Ammon's horn (tissue), 1 donor: ENCODE measurements at places on chromosomes 16 and 17.

GRCh38 chr17:7043497-7044198 lies at the start of gene SLC16A11:
Gene SLC16A11 (minus strand): TSS chr17:7044092. CDS start chr17:7043513, 579 bp downstream.
- DNase-seq, result no peak

- DNase-seq, result no peak
Observed at GRCh38 chr17:6487251-6488007, 43.2 kb downstream of the PIMREG start.

DNA sequence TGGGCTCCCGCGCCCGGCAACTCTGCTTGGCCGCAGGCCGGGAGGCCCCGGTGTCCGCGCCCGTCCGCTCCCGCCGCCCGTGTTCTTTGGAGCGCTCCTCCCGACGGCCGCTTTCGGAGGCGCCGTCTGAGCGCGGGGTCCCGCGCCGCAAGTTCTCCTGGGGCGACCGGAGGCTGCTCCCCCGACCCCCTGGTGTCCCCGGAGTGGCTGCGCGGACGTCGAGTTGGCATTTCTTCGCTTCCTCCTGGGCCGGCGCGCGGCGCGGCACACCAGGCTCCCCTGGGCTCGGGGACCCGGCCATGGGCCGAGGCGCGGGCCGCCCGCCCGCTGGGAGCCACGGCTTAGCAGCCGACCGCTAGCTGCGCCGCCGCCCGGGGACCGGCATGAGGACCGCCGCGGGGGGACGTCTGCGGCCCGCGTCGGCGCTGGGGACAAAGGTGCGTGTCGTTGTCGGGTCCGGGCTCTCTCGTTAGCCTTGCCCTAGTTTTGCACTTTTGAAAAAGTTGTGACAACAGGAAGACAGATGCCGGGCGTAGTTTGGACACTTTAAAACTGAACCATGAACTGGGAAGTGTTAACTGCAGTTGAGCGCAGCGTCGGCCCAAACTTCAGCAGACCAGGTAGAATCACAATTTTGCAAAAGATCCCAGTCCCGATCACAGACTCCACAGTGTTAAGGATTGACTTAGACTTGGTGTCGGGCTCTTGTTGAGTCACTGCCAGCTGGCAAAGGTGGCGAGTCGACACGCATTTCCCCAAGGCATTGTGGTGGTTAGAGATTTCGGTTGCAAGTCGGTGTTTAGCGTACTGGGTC lies 700 bp downstream of the UBN1 start:
- DNase-seq, result peak; percentile 25

DNA sequence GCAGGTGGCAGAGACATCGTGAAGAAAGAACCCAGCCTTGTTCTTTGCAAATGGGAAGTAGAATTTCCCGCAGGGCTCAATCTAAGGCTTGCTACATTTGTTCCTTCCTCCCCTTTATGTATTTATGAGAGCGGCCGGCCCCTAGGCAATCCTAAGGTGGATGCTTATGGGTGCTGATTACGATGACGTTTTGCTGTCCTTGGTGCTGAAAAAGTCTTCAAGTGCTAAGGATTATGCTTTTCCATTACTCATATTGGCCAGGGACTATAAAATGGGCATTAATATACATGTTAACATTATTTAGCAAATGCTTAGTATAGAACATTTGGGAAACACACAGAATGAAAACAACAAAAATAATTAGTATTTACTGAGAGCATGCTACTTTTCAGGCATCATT lies 313.3 kb upstream of the XYLT1 start:
- no peak for DNase-seq

DNA sequence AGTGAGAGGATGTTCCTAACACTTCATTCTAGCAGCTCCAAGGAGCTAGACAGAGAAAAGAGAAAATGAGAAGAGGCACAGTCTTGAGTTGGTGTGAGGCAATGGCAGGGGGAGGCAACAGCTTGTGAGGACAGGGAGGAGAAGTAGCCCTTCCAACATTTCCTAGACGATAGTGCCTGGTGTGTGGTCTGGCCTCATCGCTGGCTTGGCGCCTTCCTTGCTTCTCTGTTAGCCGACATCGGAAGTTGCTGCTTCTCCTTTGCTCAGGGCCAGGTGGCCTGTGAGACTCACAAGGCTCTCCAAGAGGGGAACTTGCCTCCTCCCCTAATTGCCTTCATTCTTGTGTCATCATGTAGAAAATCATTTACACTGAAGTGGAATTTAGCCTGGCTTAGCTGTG lies 208.7 kb downstream of the MAP2K4 start:
- no peak for DNase-seq
